ENCODE measurements at places on chromosomes 7 and 10.

DNA sequence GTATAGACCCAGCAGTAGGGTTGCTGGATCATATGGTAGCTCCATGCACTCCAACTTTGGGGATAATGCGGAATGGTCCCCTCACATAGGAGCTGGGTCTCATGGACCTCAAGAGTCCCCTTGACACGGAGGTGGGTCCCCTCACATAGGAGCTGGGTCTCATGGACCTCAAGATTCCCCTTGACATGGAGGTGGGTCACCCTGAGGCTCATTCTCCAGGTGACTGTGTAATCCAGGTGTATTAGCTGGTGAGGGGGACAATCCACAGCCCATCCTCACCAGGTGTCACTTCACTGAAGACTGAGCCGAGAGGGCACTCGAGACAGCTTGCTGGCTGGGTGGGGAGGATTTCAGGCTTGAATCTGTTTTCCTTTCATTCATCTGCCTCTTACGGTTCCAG, 121.9 kb downstream of the PTPN20 start:
- no peak for DNase-seq

DNA sequence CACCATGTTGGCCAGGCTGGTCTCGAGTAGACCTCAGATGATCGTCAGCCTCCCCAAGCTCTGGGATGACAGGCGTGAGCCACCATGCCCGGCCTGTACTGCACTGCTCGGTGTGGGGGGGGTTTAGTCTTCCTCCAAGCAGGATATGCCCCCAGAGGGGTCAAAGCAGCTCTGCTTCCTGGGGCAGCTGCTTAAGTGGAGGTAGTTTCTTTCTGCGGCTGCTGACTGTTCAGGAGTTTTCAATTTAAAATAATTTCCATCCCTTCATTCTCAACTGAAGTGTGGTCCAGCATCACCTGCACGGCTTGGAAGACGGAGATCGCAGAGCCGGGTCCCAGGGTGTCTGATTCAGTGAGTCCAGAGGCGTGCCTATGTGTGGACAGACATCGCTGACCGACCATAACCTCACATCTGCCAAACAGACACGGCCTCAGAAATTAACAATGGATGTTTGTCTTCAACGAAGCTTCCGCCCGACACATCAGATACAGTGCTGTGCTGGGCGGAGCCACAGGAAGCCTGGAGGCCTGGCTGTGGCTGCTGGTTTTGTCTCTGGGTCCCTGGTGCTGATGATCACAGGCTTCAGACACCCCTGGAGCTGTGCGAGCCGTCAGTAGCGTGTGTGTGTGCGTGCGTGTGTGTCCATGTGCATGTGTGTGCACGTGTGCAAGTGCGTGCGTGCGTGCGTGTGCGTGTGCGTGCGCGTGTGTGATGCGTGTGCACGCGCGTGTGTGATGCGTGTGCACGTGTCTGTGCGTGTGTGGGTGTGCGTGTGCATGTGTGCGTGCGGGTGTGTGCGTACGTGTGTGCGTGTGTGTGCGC, 226.5 kb upstream of the PITRM1 start:
- no peak for DNase-seq

GRCh38 chr10:5334196-5334880, 30.4 kb upstream of the UCN3 start:
- no peak for DNase-seq

- DNase-seq = peak; percentile 15
Observed at GRCh38 chr7:130560972-130561371, 69.1 kb downstream of the MEST start.

DNA sequence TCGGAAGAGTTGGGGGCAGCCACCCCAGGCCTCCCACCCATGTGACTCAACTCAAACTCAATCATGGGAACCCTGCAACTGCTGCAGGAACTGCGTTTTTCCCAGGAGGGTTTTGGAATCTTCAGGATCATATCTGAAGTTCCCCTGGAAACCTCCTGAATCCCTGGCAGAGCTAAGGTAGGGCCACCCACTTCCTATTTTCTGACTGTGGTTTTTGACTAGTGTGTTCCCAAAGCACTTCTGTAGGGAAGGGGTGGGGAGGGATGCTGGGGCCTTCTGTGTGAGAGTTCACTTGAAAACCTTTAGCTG, 127.6 kb upstream of the UNC5B start:
- DNase-seq = peak; percentile 1

GRCh38 chr7:45692031-45692430, 117.9 kb downstream of the ADCY1 start:
- DNase-seq = no peak

DNA sequence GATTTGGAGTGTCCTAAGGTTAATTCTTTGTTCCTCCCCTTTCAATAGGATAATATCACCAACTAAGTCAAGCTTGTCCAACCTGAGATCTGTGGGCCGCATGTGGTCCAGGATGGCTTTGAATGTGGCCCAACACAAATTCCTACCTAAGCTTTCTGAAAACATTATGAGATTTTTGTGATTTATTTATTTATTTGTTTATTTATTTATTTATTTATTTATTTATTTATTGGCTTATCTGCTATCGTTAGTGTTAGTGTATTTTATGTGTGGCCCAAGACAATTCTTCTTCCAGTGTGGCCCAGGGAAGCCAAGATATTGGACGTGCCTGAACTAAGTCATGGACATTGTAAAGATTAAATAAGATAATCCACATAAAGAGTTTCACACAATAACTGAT, 446.0 kb downstream of the PARD3 start:
- DNase-seq = no peak

DNA sequence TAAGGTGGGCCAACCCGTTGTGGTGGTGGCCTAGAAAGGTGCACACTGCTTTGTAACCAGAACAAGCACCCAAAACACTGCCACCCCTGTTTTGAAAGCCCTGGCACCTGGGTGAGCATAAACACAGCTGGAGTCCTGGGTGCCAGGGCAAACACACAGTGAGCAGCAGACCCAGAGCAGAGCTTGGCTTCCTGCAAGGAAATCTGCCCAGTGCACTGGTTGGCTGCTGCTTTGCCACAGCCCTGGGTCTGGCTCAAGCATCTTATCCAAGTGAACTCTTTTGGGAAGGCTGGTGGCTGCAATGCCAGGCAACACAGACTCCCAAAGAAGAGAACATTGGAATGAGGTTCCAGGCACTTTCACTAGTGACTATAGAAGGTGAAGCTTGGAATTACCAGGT, 145.5 kb upstream of the PDE1C start:
- no peak for DNase-seq

DNA sequence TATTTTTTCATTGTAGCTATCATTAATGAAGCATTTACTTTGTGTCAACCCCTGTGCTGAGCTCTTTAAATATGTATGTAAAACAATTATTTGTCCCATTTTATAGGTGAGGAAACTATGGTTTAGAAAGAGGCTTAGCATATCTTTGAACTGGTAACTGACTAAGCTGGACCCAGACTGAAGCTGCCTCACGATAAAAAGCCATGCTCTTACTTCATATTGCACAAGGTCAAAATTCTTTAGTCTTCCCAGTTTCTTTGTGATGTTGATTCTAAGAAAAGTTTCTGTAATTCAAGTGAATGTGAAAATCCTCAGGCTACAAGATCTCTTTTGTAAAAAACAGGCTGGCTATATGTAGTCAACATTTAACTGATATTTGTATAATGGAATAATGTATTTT, 46.6 kb upstream of the SLC16A12 start:
- DNase-seq = no peak

- no peak for DNase-seq
Observed at GRCh38 chr10:23040002-23040401, 55.4 kb upstream of the MSRB2 start.

GRCh38 chr10:72257051-72257892, 16.5 kb upstream of the DDIT4 start:
- no peak for DNase-seq

GRCh38 chr7:109235316-109235715, 665.6 kb downstream of the DNAJB9 start:
- no peak for DNase-seq

DNA sequence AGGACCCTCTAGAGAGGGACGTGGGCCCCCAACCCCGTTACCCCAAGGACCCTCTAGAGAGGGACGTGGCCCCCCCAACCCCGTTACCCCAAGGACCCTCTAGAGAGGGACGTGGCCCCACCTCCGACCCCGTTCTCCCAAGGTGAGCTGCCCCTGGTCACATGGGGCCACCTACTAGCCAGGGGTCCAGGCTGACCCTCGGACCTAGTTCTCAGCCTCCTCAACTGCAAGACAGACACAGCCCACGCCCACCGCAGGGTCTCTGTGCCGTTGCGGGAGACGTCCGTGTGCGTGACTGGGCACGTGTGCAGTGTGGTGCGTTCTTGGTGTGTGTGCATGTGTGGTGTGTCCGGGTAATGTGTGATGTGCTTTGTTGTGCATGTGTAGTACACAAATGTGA, 21.6 kb upstream of the UTF1 start:
- no peak for DNase-seq

DNA sequence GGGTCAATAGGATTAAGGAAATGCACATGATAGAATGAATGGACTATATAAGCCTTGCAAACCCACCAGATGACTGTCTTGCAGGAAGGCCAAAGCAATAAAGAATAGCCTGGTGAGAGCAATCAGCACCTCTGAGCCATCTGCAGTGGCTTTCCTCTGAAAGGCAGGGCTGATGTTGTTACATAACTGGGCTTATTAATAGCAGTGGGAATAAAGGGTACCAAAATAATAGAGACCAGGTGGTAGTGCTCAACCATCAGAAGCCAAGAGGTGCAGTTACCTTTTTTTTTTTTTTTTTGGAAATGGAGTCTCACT, 16.8 kb upstream of the VPS26A start:
- DNase-seq = no peak

Data from hepatic stellate cell (primary cell).